NB4 (cell line): ENCODE measurements at places on chromosomes 11 and 22.

DNA sequence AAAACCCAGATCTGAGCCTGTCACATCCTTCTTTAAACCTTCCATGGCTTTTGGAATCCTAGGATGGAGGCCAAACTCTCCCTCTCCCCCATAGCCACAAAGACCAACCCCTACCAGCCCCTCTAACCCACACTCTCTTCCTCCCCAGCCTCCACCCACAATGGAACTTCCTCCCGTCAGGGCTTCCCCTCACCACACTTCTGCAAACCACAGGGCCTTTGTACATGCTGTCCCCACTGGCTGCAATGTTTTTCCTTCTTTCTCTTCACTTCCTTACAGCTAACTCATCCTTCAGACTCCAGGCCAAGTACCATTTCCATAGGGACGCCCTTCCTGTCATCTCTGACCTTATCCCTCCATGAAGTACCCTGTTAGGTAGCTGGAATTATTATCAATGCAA is 393.5 kb downstream of the MN1 start:
- DNase-seq, result peak; percentile 15

DNA sequence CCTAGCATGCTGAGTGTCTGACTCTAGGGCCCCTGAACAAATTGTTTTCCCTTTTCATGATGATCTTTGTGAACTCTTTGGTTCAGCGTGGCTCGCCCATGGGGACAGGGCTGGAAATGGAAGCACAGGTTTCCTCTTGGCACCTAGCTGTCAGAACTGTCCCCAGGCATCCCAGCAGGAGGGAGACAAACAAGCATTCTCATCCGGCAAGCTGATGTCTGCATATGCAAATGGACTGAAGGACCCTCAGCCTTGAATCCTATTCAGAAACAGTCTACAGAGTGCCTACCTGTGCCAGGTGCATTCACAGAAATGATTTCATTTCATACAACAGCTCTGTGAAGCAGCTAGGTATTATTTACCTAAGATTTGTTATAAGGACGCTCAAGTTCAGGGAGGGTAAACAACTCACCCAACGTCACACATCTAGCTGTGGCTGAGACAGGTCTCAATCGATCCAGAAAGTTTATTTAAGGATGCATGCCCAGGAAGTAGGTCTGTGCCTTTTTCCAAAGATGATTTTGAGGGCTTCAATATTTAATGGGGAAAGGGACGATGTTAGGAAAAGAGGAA is 176.4 kb downstream of the KIRREL3 start:
- DNase-seq, result no peak

DNA sequence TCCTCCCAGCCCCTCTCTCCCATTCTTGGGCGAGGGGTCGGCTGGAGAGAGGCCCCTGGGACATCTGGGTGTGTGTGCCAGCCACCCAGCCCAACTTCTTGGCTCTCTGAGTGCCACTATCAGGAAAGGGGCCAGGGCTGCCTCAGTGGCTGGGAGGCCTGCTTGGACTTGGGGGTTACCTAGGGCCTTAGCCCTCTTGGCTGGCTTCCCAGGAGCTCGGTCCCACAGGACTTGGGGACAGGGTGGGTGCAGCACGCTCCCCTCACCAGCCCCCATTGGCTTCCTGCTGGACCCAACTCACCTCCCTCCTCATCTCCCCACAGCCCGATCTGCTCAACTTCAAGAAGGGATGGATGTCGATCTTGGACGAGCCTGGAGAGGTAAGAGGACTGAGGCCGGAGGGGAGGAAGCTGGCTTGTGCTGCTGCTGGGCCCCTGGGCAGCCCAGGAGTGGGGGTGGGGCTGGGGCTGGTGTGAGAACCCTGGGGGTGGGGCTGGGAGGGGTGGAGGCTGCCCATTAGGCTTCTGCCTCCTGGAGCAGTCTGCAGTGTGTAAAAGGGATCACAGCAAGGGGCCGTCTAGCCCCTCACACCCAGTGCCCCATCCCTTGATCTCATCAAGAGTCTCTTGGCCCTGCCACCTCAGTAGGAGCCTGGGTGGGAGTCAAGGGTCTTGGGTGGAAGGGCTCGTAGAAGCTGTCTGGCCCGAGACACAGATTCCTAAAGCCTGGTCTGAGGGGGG is 54.8 kb downstream of the TRIOBP start:
- no peak for DNase-seq

GRCh38 chr11:123357990-123358827 is 71.9 kb upstream of the GRAMD1B start:
- peak; percentile 11 for DNase-seq

DNA sequence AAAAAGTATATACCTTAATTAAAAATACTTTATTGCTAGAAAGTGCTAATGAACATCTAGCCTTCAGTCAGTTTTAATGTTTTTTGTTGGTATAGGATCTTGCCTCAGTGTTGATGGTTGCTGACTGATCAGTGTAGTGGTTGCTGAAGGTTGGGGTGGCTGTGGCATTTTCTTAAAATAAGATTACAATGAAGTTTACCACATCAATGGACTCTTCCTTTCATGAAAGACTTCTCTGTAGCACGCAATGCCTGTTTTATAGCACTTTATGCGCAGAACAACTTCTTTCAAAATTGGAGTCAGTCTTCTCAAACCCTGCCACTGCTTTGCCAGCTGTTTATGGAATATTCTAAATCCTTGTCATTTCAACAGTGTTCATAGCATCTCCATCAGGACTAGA is 50.6 kb downstream of the LDLRAD3 start:
- no peak for DNase-seq

- DNase-seq, result peak; percentile 9
Measured at GRCh38 chr11:110026858-110027626, 66.2 kb upstream of the ZC3H12C start.

- no peak for DNase-seq
Measured at GRCh38 chr22:49554741-49555140, 272.9 kb downstream of the BRD1 start.

GRCh38 chr22:43396321-43396933 is 15.4 kb upstream of the MPPED1 start:
- no peak for DNase-seq

DNA sequence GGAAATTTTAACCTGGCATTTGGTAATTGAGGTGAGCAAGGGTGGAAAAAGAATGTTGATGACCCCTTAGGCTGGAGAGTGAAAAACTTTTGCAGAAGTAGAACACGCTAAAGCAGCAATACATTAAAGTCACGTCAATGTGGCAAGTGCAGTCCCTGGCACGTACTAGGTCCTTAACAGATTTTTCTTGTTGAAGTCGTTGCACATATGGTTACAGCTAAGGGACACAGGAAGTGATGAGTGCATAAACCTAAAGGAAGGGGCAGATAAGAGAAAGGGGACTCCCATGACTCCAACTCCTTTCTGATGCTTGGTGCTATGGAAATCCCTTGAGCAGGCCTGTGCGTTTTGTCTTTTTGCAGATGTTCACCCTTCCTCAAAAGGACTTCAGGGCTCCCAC is 1.2 kb downstream of the ACCS start:
- peak; percentile 64 for DNase-seq

DNA sequence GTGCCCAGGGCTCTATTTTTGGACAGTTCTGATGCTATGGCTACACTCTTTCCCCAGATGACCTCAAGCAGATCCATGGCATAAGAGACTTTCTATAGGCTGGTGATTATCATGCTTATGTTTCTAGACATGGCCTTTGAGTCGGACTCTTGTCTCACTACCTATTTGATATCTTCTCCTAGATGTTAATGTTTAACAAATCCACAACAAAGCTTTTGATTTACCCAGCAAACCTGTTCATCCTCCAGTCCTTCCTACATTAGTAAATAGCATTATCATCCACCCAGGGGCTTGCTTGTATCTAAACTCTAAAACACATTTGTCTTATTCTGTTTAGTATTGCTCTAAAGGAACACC is 188.7 kb downstream of the CSNK2A3 start:
- no peak for DNase-seq

- peak; percentile 58 for DNase-seq
Measured at GRCh38 chr11:114846416-114846791, 168.1 kb downstream of the NXPE2 start.

- DNase-seq, result no peak
Measured at GRCh38 chr11:121968638-121969037, 147.4 kb downstream of the BLID start.

DNA sequence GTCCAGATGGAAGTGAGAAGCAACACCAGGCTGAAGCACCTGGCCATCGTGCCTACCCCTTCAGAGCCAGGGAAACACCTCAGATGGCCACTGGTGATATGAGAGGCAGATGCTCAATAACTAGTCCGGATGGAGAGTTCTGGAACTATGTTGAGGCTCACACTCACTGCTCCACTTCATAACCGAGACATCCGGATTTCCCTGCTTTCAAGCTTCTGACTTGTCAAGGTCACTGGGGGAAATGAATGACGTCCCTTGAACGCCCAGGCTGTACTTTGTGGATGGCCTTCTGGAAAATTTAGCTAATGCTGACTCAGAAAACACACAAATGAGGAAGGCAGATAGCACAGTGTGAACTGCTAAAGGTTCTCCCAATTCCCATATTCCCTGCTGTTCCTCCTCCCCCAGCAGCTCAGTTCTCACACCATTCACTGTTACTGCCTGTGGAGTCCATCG is at the start of gene LYVE1:
Gene LYVE1 (minus strand): TSS at position 180 of the 456 bp plus-strand sequence. CDS start 133 bp downstream, at position 47.
- no peak for DNase-seq

DNA sequence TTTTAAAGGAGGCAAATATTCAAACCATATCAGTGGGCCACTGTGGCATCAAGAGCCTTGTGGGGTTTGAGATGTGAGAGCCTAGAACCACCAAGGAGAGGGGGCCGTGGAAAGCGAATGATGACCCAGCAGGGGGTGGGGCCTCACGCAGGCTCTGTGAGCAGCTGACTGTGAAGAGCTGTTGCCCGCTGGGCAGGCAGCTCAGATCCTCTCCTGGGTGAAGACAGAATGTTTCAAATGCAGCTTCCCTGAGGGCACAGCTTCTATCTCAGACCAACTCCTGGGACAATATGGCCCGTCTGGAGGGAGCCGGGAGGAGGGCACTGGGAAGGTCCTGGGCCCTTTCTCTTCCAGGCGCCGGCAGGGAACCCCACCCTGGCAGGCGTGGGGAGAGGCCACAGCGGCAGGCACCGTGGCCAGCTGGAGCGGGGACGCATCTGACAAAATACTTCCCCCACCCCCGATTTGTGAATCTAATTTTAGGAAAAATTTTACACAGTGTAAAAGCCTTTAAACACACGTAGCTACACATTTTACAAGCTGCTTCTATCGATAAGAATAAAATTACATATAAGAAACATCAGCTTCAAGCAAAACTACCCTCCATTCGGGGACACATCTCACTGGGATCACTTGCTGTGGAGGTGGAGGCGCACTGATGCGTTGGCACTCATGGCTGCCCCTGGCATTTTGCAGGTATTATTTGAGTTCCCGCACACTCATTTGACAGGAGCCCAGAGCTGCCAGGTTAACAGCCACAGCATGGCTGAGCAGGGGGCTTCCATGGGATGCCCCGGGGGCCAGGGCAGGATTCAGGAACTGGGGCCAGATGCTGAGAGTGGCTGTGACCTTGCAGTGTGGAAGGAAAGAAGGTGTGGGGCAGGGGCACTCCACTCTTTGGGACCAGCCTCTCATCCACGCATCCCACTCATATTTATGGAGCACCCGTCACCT is 40.3 kb downstream of the PARVG start:
- no peak for DNase-seq

DNA sequence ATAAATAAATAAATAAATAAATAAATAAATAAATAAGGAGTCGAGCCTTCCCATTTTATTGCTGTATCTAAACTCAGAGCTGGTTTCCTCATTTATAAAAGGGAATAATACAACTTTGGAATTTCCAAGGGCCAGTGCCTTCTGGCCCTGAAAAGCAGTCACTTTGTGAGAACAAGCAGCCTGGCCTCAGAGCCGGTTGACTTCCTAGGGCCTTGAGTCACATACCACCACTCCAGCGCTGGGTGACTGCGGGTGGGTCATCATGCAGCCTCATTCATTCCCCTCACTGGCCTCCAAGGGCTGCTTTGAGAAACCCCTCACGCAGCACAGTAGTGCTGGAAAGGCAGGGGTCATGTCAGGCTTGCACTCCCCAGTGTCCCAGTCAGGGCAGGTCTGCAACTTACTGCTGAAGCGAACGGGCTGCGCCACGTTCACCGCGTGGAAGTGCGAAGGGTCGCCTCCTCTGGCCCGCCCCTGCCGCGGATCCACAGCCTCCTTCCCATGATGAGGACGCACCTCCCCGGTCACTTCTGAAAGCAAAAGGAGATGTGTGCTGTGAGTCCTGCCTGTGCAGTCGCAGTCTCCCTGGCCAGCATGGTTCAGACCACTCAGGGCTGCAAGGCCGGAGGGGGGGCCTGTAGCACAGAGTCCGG is 54.4 kb downstream of the DGCR2 start:
- no peak for DNase-seq

- DNase-seq, result peak; percentile 44
Measured at GRCh38 chr11:60971520-60971919, at the start of gene CD6. CD6 (plus strand) TSS chr11:60971680; CDS start chr11:60971866, 186 bp downstream.

- no peak for DNase-seq
Measured at GRCh38 chr22:44151676-44152075, 29.0 kb upstream of the PARVG start.

- no peak for DNase-seq
Measured at GRCh38 chr22:44491269-44492035, 6.6 kb downstream of the RTL6 start.

DNA sequence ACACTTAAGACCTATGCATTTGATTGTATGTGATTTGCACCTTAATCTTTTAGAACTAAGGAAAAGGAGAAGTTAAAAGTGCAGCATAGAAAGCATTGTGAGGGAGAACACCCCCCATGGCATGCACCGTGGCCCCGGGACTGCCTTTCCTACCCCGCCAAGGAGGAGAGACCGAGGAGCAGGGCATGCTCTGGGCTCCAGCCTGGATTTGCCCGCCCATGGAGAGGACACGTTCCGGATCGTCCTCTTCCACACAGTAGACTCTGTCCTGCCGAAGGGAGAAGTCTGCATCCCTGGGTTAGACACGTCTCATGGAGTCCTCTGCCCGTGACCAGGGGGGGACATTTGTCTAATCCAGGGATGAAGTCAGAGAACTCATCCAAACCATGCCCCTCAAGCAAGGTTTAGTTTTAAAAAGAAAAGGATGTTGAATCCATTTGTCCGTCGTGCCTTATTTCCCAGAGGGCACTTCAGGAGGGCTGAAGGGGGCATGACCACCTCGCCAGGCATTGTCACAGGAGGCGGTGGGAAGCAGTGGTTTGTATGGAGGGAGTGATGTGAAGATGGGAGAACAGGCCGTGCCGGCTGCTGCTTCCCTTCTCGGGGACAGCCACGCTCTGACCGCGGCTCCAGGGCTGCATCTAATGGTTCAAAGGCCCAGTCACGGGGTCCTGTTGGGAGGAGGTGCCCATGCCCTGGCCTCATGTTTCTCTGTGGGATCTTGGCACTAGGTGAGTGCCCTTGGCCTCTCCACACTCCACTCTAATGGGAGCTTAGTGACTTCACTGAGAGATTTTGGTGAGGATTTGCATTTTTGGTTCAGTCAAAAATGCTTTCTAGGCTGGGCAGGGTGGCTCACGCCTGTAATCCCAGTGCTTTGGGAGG is 66.2 kb upstream of the GAL start:
- DNase-seq, result no peak

- DNase-seq, result no peak
Measured at GRCh38 chr11:119496469-119496868, 73.5 kb upstream of the THY1 start.

- no peak for DNase-seq
Measured at GRCh38 chr11:130602641-130603334, 154.3 kb downstream of the ADAMTS15 start.

- no peak for DNase-seq
Measured at GRCh38 chr11:130671801-130672700, 223.6 kb downstream of the ADAMTS15 start.

- peak; percentile 55 for DNase-seq
Measured at GRCh38 chr11:46353698-46354097, 6.4 kb downstream of the DGKZ start.
